ENCODE measurements at places on chromosomes 11 and 22.
A peak's percentile ranks its signal among the peaks of the same experiment; 100 is the strongest.

DNA sequence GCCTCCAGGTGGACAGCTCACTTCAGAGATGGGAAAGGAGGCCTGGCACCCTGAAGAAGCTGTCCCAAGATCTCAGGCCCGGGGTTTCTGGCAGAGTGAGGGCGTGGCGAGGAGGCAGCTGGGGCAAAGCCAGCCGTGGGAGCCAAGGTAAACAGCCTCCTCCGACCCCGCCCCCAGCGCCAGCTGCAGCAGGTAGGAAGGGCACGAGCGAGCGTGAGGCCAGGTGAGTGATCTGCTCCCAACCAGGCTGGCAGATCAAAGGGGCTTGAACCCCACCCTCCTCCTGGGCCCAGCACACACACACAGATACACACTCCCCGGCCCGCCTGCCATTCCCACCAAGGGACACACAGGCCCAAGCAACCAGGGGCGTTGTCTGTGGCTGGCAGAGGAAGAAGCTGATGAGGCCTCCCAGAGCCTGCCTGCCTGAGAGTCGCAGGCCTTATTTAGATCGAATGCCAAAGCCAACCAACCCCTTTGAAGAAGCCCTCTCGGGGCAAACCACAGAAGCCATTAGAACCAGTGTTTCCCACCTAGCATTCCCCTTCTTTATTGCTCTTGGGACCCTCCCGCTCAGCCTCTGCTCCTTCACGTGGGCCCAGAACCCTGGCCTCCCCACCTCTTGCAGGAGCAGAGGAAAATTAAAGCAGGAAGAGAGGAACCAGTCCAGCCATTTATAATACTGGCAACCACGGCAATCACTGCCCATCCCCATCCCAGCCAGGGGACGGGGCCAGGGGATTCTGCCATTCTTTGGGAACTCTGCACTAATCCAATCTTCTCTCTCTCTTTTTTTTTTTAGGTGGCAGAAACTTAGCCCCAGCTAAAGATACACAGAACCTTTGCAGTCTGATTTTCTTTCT lies 5.0 kb downstream of the PDGFB start:
- DNase-seq: no peak

DNA sequence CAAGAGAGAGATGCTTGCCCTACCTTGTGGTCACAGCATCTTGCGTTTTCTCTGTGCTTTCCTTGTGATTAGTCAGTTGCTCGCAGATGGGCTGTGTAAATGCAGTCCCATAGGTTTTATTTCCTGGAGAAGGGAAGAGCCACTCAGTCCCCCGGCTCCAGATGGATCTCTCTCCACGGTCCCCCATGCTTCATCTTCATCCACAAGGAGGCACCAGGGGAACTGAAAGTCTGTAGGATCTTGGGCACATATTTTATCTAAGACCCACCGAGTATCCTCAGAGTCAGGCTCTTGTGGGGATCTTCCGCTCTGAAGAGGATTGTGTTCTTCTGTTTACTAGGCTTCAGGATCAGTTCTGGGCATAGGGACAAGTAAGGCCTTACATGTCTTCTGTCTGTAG lies 66.8 kb upstream of the E2F8 start:
- DNase-seq: no peak

- no peak for DNase-seq
Observed at GRCh38 chr11:69291459-69292110, 2.4 kb upstream of the MYEOV start.

- DNase-seq: no peak
Observed at GRCh38 chr22:17056058-17056457, 28.7 kb upstream of the IL17RA start.

DNA sequence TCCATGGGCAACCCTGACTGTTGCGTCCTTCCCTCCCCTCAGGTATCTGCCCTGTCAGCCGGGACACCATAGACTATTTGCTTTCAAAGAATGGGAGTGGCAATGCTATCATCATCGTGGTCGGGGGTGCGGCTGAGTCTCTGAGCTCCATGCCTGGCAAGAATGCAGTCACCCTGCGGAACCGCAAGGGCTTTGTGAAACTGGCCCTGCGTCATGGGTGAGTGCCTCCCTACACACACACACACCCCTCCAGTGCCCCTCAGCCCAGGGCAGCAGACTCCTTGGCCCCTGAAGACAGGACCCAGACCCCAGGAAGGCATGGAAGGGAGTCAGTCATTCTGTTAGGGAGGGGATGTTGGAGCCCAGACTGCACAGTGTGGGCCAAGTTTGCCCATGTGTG lies 17.9 kb upstream of the UVRAG start:
- no peak for DNase-seq

- no peak for DNase-seq
Observed at GRCh38 chr11:66617155-66617834, 865 bp downstream of the RBM14 start.

- DNase-seq: no peak
Observed at GRCh38 chr11:114448749-114449482, 9.6 kb downstream of the REXO2 start.

DNA sequence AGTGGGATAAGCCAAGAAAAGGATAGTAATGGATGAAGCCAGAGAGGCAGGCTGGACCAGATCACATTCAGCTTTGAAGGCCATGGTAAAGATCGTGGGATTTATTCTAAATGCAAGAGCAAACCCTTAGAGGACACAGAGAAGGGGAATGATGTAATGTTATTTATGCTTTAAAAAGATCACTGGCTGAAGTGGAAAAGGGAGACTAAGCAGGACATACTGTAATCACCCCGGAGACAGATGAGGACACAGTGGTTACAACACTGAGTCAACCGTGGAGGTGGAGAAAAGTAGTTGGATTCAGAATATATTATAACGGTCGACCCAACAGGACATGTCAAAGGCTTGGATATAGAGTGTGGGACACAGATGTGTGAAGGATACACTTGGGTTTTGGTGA lies 38.5 kb downstream of the CDON start:
- DNase-seq: no peak

DNA sequence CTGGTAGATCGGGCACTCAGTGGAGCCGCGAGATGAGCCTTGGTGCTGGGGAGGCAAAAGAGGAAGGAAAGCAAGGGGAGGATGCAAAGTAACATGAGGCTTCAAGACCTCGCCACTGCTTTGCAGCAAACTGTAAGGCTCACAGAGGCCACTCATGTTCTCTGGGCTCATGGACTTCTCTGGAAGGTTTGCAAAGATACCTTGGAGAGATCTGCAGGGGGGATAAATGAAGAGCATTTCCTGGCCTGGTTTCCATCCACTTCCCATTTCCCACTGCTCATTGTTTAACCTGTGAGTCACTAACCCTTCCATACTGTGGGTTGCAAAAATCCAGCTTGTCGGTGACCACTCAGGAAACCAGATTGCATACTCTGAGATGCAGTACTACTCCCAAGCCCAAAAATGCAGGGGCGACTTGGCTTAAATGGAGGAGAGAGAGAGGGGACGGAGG lies 38.5 kb downstream of the OSBP2 start:
- no peak for DNase-seq

GRCh38 chr11:94757037-94757735 lies 11.0 kb upstream of the AMOTL1 start:
- no peak for DNase-seq

GRCh38 chr11:8961401-8961800 lies 2.8 kb downstream of the TMEM9B start:
- no peak for DNase-seq

DNA sequence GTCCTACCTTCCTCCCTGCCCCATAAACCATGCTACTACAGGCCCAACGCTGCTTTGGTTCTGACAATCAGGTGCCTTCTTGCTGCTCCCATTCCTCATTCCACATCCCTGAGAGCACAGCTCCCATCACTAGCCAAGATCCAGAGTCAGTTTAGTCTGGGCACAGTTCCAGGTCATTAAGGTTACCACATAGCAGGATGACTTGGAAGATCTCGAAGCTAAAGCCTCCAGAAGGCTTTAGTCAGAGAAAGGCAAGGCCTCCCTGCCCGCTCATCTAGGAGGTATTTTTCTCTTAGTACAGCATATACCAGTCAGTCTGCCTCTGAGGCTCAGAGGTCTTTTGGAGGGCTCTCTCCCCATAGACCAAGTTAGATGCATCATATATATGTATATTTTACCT lies 30.3 kb downstream of the TRIM66 start:
- DNase-seq: no peak

DNA sequence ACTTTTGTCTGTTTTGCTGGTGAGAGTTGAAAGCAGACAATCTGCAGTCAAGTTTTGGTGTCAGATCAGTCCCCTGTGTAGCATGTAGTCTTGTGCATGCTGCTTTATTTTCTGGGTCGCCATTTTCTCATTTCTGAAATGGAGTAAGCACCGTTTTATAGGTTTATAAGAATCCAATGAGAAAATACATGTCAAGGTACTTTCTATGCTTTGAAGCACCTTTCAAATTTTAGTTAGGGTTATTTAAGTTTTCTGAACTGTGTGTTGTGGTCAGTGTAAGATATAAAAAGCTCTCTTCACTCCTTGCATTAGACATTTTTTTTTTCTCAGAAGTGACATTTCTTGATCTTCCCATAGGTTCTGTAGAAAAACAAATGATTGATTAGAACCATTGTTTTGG lies 283.2 kb downstream of the ETS1 start:
- DNase-seq: no peak

DNA sequence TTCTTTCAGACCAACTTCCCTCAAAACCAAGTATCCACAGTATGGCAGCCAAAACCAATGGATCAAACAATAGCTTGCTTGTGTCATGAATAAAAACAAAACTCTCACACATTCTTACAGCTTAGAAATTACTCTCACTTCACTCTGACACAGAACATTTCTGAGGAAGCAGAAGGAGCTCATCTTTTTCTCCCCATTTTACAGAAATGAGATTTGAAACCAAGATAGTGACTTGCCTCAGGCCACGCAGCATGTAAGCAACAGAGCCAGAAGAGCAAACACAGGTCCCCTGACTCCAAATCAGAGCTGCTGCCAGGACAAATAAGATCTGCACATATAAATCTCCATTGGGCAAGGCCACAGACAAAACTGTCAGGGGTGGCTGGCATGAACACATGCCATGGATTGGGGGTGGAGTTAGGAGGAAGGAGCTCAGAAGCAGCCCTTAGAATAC lies 64.8 kb downstream of the RAB30 start:
- DNase-seq: no peak

DNA sequence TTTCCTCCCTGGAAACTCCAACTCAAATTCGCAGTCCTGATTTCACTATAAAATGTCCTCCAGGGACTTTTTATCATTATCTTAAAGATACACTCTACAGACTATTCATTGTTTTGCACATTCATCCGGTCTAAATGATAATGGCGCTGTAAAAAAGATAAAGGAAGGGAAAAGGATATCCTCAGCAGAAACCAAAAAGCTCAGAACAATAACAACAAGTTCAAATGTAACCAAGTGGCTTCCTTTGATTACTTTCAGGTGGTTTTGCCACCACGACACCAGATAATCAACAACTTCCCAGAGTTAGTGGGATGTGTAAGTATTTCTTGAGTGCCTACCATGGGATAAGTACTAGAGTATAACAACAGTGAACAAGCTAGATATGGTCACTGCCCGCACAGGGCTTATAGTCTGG lies 26.3 kb downstream of the PRCP start:
- no peak for DNase-seq

DNA sequence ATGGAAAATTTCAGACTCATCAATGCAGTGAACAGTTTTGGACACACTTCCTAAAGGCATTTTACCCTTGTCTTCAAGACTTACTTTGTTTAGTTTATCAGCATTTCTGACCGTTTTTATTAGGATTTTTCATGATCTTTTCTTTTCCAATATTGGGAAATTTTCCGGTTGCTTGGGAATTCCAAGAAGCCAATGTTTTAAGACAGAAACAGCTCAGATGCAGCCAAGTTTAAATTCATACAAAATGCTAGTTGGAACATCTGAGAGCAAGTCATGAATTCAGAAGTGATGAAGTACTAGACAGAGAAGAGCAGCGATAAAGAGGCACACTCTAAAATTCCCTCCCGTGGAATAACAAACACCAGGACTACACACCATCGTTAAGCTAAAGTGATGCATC lies 68.6 kb downstream of the RAB38 start:
- no peak for DNase-seq

- no peak for DNase-seq
Observed at GRCh38 chr11:124543145-124543544, 309 bp downstream of the OR8B12 start.

DNA sequence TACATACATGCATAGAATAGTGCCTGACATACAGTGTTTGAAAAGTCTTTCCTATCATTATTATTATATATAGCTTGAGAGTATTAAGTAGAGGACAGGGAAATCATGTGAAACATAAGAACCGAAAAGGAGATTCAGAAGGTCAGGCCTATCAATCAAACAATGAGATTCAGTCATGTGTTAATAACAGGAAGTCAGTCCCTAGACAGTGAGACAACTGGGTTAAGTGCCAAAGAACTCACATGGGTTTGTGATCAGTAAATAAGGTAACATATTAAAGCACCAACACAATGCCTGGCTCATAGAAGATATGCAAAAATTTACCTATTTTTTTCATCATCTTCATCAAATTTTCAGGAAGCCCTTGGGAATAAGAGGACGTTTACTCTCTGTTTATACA lies 174.3 kb upstream of the FAT3 start:
- DNase-seq: no peak

GRCh38 chr11:64759722-64760719 lies at the start of gene PYGM:
Gene PYGM (minus strand): TSS chr11:64759974. CDS start chr11:64759898, 76 bp downstream.
- no peak for DNase-seq

- DNase-seq: no peak
Observed at GRCh38 chr11:76796511-76797198, 13.5 kb downstream of the TSKU start.

GRCh38 chr11:57493507-57494503 lies 21.7 kb downstream of the SLC43A1 start:
- DNase-seq: peak; percentile 75

DNA sequence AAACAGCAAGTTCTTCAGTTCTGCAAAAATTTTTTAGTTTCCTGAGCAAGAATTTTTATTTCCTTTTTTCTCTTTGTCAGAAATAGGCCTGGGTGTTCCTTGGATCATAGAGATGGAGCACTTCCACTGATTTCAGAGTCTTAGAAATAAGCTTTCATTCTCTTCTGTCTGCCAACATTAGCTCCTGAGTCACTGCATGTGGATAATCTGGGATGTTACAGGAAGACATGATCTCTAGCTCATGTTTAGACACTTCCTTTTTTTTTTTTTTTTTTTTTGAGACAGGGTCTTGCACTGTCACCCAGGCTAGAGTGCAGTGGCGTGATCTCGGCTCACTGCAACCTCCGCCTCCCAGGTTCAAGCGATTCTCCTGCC lies 13.2 kb upstream of the TMEM218 start:
- no peak for DNase-seq

- no peak for DNase-seq
Observed at GRCh38 chr11:1219834-1220815, 2.7 kb upstream of the MUC5B start.

DNA sequence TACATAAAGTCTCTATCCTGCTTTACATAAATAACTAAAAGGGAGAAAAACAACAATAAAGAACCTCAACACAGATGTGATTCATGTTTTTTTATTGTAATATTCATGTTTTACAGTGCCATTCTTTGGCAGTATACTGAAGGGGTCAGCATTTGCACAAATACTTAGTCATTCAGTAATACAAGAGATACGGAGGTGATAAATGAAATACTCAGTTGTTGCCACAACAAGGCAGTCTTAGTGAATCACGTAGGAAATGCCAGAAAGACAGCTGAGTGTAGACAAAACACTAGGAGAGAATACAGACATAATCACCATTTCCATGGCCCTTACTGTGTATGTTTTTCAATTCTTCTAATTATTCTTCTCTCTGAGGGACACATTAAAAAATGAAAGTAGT lies 910.4 kb downstream of the METTL15 start:
- DNase-seq: no peak

GRCh38 chr11:85809863-85810262 lies 1.1 kb downstream of the SYTL2 start:
- no peak for DNase-seq

GRCh38 chr11:61946894-61947293 lies 3.3 kb upstream of the BEST1 start:
- no peak for DNase-seq

GRCh38 chr11:96367342-96367741 lies 22.4 kb downstream of the CCDC82 start:
- no peak for DNase-seq
